Left kidney (tissue), 8 donors: ENCODE measurements at places on chromosomes 3 and 15.

DNA sequence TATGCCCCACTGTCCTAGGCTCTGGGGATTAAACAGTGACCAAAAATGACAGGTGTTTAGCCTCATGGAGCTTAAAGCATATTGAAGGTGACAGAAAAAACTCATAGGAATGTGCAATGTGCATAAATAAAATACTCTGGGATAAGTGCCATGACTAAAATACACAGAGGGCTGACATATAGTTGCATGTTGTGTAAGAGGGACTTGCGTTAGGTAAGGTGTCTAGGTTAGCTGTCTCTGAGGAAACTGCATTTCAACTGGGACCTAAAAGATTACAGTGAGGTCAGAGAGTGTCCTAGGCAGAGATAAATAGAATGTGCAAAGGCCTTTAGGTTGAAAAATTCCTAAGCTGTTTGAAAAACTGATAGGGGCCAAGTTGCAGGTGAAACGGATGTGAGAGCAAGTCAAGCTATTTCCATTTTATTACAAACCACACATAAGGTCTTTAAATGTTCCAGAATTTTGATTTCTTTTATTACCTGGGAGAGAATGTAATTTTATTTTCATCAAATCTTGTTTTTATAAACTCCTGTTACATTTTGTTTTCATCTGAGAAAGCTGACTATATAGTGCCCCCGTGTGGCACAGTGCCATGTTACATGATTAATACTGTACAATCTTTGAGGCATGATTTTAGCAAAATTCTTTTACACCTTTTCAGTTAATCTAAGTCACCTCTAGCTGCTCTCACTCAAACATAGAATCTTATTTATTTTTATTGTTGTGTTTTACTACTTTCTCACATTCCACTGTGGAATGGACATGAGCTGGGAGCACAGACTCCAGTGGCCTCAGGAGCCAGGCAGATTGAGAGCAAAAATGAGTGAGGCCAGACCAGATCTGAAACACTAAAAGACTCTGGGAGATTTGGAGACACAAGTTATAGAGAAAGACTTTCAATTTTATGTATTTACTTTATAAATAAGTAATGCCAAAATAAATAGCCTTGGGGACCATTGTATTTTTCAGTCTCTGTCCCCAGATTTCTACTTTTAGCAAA, 259.6 kb upstream of the ZNF717 start:
- DNase-seq, result peak; percentile 45

GRCh38 chr3:160006282-160007163, 17.9 kb downstream of the IL12A start:
- DNase-seq, result peak; percentile 69

- DNase-seq, result no peak
These were observed 10.0 kb downstream of the UBR1 start for GRCh38 chr15:43095708-43096347.

- DNase-seq, result no peak
These were observed 3.2 kb downstream of the ZDHHC19 start for GRCh38 chr3:196207833-196208607.

GRCh38 chr3:77467702-77468625, 428.1 kb downstream of the ROBO2 start:
- peak; percentile 22 for DNase-seq

GRCh38 chr3:141769221-141769894, 6.2 kb downstream of the GRK7 start:
- DNase-seq, result no peak
